ENCODE measurements at places on chromosomes 4 and X.

GRCh38 chr4:185246453-185246852, 37.1 kb downstream of the SNX25 start:
- no peak for DNase-seq

- no peak for DNase-seq
Observed at GRCh38 chrX:22541926-22542325, 269.2 kb downstream of the CBLL2 start.

- no peak for DNase-seq
Observed at GRCh38 chr4:8725845-8726244, 133.3 kb downstream of the CPZ start.

GRCh38 chr4:25845841-25846653, 16.7 kb downstream of the SEL1L3 start:
- DNase-seq: no peak

- DNase-seq: no peak
Observed at GRCh38 chr4:73021634-73022033, 47.9 kb downstream of the COX18 start.

- no peak for DNase-seq
Observed at GRCh38 chr4:119057417-119057816, 78.2 kb upstream of the MYOZ2 start.

DNA sequence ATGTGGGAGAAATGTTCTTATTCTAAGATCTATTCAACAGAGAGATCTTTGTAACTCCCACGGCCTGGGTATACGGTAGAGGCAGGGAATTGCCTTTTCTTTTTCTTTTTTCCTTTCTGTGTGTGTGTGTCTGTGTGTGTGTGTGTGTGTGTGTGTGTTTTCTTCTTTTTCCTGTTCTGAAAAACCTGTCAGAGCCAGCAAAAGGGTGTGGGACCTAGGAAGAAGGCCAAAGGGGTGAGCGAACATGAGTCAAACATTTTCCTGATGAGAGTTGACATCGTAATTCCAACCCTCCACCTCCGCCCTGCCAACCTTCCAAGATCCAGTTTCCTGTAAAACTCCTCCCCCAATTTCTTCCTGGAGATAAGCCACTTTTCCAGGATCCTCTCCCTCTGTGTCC, 2.8 kb upstream of the CHIC2 start:
- DNase-seq: no peak

GRCh38 chr4:165151734-165152133, 39.1 kb upstream of the TMEM192 start:
- no peak for DNase-seq

All from stimulated activated naive CD4-positive, alpha-beta T cell (primary cell).